ENCODE measurements at places on chromosomes 1 and 21.

DNA sequence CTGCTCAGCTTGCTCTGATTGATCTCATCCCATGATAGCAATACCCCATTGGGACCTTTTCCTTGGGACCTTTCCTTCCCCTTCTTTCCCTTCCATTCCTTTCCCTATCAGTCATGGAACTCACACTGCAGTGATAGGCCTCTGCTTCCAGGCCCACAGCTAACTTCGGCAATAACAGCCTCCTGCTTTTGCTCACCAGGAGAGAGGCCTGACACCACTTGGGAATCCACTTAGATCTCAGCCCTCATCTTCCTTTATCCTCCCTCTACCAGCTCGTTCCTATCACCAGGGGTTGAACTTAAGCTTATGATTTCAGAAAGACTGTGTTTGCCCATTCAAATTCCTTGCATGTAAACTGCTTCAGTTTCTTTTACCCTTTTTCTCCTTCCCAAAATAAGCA is 11.0 kb upstream of the TIPRL start:
- DNase-seq = no peak

DNA sequence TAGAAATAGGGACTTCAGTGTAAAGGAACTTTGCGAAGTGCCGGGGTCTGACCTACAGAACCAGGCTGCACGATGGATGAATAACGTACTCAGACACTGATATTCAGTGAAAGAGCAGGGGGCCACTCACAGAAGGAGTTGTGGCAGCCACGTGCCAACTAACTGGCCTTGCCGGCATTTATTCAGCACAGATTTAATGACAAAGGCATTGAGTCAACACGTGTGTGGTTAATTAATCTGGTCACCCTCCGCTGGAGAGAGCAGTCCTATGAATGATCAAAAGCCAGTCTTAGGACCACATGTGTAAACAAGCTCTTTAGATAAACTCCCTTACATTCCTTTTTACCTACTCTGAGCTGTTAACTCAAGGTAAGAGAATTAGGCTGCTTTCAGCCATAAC is 6.2 kb upstream of the B3GALT2 start:
- no peak for DNase-seq

GRCh38 chr1:71170925-71171324 is 90.1 kb upstream of the ZRANB2 start:
- DNase-seq = no peak

- no peak for DNase-seq
Observed at GRCh38 chr1:59026472-59026948, 242.7 kb upstream of the JUN start.

DNA sequence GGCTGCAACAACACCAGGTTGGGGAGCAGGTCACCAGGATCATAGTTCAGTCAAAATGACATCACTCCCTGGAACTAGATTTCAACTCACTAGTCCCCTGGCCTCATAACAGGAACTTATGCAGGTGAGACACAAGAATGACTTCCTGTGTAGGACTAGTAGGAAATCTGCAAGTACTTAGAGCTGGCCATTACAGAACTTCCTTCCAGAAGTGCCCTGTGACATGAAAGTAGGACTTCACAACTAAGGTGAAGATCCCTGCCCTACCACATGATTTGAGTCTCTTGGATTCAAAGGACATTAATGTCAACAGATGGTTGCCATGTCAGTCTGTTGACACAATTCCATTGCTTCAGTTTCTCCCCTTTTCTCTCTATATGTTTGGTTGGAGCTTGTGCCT is 223.1 kb downstream of the RPS6KC1 start:
- DNase-seq = peak; percentile 27

DNA sequence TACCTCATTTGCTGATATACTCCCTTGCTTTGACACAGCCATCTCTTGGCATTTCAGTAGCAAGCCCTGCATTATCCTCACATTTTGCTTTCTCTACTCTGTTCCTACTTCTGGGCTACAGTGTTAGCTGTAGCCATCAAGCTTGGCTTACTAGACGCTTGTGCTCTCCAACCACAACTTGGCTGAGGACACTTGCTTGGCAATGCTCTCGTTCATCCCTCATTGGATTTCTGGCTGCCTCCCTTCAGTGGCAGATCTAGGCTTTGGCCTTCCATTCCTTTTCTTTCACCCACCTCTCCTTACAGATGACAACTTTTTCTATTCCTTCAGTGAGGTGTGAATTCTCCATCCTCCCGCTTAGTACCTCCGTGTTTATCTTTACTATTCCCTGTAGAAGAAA is 428.7 kb upstream of the LRRC7 start:
- no peak for DNase-seq

GRCh38 chr1:78003882-78004718 is 639 bp upstream of the DNAJB4 start:
- peak; percentile 77 for DNase-seq

- DNase-seq = no peak
Observed at GRCh38 chr1:221093903-221094791, 214.9 kb downstream of the HLX start.

DNA sequence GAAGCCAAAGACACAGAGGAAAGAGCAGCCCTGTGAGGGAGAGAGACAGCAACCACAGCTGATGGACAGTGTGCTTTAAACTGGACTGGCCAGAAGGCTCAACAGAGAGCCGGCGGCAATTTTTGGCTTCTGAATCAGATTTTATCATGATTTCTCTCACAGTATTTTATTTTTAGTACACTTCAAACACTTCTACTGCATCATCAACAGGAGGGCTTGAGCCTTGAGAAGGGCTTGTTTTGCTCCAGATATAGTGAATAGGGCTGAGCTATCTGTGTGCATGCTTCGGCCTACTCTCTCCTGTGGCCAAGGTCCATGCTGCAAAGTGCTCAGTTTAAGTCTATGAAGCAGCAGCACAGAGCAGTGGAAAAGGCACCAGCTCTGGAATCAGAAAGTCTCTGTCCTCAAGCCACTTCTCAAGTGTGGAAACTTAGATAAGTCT is 33.3 kb downstream of the ADCY10 start:
- DNase-seq = no peak

- DNase-seq = no peak
Observed at GRCh38 chr1:196584696-196585095, 23.5 kb downstream of the KCNT2 start.

- no peak for DNase-seq
Observed at GRCh38 chr1:202145068-202145743, 669 bp upstream of the ARL8A start.

DNA sequence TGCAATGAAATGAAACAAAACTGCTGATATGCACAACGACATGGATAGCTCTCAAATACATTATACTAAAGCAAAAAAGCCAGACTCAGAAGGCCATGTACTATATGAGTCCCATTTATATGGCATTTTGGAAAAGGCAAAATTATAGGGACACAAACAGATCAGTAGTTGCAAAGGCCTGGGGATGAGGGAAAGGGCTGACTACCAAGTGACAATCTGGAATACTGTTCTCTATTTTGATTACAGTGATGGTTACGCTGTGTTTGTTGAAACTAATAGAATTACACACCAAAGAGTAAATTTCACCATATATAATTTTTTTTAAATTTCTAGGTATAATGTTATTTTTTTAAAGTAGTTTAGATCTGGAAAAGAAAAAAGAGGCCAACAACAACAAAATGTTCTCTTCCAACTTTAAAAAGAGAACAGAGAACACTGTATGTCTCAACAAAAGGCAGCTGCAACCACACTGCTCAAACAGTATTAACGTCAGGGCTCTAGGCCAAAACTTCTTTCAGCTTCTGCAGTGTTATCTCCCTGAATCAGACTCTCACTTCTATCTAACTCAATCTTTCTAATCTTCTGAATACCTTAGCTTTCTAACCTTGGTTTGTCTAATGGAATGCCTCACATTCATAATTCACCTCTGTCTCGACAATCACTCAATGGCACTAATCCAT is 75.8 kb downstream of the FOXJ3 start:
- DNase-seq = no peak

- no peak for DNase-seq
Observed at GRCh38 chr1:238281418-238281817, 390.7 kb upstream of the ZP4 start.

- DNase-seq = no peak
Observed at GRCh38 chr1:246971090-246971721, 36.7 kb downstream of the ZNF695 start.

- DNase-seq = no peak
Observed at GRCh38 chr1:40824591-40825434, 37.4 kb downstream of the CITED4 start.

DNA sequence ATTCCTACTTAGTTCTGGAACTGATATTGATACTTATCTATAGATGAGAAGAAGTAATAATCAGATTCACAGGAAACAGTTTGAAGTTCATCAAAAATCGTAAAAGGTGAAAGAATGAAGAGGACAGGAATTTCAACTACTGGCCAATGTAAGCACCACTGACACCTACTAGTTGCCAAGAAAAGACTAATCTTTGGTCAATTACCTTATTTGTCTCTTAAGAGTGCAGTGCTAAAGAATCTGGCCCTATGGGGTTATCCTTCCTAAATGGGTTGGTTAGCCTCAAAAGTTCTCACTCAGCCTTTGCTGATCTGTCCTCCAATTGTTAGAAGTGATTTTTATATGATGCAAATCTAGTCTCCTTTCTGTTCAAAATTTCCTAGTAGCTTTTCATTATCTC is 29.5 kb downstream of the ADSS2 start:
- no peak for DNase-seq

- DNase-seq = no peak
Observed at GRCh38 chr1:61121631-61122030, 39.3 kb downstream of the NFIA start.

DNA sequence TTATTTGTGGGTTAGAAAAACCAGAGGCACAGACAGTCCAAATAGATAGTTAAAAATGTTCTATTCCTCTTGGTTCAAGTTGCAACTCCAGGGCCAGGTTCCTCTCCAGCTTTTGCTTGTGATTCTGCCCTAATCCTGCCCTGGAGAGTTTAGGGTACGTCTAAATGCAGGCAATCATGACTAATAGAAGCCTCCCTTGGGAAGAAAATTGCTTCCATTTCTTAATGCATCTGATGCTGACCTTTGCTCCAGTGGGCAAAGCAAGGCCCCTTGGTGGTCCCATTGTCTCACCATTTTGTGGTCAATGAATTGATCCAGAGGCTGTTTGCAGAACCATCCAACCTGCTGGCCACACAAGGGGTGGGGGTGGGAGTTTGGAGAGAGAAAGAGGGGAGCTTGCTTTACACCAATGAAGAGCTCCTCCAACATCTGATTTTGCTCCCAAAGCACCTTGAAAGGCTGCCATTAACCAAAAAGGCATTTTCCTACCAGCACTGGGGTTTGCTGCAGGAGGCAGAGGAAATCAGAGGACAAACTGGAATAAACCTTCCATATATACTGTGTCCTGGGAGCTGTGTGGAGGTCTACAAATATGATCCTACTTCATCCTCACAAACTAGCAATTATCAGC is 31.3 kb downstream of the C8B start:
- DNase-seq = no peak

DNA sequence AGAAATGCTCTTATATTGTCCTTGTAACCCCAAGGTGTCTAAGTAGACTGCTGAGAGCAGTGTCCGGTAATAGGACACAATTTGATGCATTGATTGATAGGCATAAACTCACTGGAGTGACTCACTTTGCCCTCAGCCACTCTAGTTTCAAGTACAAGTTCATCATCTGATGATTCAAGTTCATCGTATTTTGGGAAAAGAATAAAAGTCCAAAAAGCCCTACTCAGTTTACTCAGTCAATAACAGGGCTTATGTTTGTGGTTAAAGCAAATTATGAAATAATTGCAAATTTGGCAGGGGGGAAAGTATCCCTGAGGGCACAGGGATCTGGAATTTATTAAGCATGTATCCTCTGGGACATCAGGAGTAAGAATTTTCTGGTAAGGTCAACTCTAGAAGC is 7.6 kb upstream of the ATF3 start:
- no peak for DNase-seq

- no peak for DNase-seq
Observed at GRCh38 chr1:190046231-190046630, 431.4 kb downstream of the BRINP3 start.

- peak; percentile 26 for DNase-seq
Observed at GRCh38 chr1:231571904-231572303, 43.4 kb downstream of the TSNAX start.

- DNase-seq = no peak
Observed at GRCh38 chr1:152473887-152474537, 36.6 kb upstream of the LCE5A start.

DNA sequence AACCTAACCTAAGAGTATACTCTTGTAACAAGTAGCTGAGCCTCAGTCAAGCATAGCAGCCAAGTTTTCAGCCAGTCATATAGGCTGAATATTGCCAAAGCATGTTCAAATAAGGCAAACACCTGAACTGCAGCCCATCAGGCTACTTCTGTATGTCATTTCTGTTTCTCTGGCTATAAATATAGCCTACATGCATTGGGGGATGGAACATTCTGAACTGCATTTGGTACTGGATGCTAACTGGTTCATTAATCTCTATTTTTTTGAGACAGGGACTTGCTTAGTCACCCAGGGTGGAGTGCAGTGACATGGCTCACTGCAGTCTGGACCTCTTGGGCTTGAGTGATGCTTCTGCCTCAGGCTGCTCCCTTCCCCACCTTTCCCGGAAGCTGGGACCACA is 37.3 kb downstream of the MAST2 start:
- DNase-seq = no peak

- DNase-seq = no peak
Observed at GRCh38 chr1:227791425-227792143, 23.9 kb upstream of the PRSS38 start.

- no peak for DNase-seq
Observed at GRCh38 chr1:29344336-29344735, 108.0 kb downstream of the PTPRU start.

- no peak for DNase-seq
Observed at GRCh38 chr1:201455098-201455497, 13.9 kb downstream of the PHLDA3 start.

- no peak for DNase-seq
Observed at GRCh38 chr1:72606216-72606810, 324.0 kb upstream of the NEGR1 start.

GRCh38 chr1:195894411-195894810 is 713.8 kb downstream of the KCNT2 start:
- no peak for DNase-seq

DNA sequence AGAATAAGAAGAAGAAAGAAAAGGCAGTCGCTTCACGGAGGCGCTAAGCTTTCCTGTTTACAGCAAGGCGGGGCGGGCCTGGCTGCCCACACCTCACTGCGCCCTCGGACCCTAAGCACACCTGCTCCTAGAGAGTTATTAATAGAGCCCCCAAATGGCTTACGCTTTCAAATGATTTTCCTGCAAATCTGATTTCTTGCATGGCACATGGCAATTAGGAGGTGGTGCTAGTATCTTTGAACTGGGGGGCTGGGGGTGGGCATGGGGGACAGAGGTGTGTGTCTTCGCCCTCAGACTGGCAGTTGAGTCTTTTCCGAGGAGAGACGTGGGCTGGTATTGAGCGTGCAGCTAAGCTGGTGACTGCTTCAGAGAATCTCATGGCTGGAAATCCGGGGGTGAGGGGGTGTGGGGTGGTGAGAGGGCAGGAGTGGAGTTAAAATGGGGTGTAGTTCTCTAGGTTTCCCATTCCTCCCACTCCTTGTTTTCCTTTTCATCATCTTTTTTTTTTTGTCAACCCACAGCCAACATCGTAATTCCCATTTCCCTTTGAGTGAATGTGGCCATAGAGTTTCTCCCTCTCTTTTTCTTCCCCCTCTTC is 1.3 kb downstream of the S1PR1 start:
- DNase-seq = no peak

- DNase-seq = no peak
Observed at GRCh38 chr1:5960336-5960735, 31.9 kb downstream of the NPHP4 start.
